Heart left ventricle (tissue), 16 donors: ENCODE measurements at places on chromosomes 2 and 18.

DNA sequence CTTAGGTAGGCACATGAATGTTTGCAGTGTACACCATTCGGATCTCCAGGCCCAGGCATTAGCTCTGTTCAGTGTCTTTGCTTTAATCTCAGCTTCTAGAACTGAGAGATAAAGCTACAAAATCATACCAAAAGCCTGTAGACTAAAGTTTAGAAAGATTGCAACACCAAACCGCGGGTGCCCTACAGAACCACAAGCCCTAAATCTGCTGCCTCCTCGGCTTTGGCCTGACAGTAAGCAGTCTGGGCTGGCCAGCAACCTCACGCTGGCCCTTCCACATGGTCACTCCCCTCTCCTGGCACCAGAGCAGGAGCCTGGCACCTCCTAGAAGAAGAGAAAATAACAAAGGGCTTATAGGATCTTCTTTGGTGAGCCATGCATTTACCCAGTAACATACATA is 8.9 kb upstream of the OSR1 start:
- no peaks in the 10 kb centered on the region for H3K36me3 ChIP-seq
- no peak overlapping the region for H3K4me3 ChIP-seq
- no peak for DNase-seq
- no peaks in the 10 kb centered on the region for H3K27me3 ChIP-seq

DNA sequence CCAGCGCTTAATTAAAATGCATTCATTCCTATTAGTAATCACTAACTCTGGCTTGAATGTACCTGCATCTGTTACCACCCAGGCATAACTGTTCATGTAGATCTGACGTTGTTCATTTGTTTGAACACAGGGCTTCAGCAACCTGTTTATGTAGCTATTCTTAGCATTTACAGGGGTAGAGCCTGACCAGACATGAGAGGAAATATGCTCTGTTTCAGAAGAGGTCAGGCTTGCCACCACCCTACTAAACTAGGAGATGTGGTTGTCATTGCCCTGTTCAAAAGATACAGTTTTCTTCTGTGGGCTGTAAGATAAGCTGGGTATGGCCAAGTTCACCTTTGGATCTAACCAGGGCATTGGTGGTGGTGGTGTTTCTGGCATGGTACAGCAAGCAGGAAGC is 8.8 kb downstream of the MGAT5 start:
- no peaks in the 10 kb centered on the region for H3K36me3 ChIP-seq
- no peaks in the 10 kb centered on the region for H3K27me3 ChIP-seq

DNA sequence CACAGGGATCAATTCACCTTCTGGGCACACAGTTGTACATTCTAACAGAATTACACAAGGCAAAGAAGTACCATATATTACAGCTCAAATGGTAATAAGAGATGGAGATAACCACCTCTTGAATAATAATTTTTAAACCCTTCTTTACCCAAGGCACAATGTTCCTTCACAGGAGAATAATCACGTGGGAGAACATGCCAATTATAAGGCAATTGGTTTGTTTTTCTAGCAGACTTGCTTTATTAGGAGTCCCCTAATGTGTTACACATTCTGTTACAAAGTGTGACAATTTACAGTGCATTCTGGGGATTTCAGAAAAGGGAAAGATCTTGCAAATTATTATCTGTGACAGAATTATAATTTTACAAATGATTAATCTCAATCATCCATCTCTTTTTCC is 380.3 kb downstream of the RND3 start:
- H3K27ac ChIP-seq = no peak overlapping the region
- H3K4me3 ChIP-seq = no peak overlapping the region
- no peak for DNase-seq
- no peaks in the 10 kb centered on the region for H3K4me1 ChIP-seq
- no peaks in the 10 kb centered on the region for H3K36me3 ChIP-seq
- no peaks in the 10 kb centered on the region for H3K27me3 ChIP-seq

- no peak for DNase-seq
- H3K4me3 ChIP-seq = no peak overlapping the region
- no peak overlapping the region for H3K27ac ChIP-seq
Measured at GRCh38 chr2:185891804-185892411, 153.3 kb downstream of the FSIP2 start.

DNA sequence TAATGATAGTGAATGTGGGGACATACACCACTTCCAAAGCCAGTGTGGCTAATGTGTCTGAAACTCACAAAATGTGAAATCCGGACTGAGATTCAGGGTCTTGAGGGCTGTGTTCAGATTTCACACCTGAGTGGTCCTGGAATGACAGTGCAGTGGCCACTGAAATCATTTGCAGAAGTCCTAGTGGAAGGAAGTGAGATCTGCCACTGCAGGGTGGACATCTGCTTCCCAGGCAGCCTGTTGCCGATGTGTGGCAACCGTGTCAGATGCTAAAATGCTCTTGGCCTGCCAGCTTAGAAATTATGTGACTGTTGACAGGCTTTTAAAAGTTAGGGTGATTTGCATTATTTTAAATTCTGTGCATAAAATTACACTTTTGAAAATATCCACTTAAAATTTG is 77.8 kb upstream of the TMEM200C start:
- H3K27ac ChIP-seq = no peak overlapping the region
- H3K36me3 ChIP-seq = no peaks in the 10 kb centered on the region
- H3K4me1 ChIP-seq = no peaks in the 10 kb centered on the region
- no peaks in the 10 kb centered on the region for H3K27me3 ChIP-seq
- H3K4me3 ChIP-seq = no peak overlapping the region
- DNase-seq = no peak

DNA sequence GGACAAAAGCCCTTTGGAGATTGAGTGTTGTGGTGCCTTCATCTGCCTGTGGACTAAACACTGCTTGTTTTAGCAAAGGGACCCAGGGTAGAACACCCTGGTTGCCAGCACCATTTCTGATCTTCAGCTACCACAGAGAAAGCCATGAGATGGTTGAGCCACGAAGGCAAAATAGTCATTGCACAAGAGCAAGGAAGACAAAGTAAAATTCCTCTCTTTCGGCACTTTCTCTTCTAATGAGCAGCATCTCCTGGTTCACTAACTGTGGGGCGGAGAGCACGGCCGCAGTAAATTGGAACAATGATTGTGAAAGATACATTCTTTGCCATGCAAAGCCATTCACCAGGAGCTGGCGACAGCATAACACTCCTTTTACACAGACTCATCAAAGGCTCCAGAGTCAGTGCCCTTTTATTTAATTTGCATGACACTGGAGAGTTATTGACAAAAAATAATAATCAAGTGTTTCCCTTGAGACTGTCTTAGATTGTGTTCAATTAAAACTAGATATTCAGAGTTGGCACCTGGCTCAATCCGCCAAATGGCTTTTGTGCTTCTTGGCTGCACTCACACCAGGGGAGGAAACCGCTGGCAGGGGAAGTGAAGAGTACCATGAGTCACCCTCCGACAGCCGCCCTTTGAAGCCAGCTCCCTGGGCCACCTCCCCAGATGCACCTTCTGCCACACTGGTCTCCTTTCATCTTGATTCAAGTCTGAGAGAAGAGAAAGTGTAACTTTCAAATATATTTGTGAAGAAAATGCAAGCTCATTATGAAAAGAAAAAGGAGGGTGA is 100.5 kb upstream of the MEIS1 start:
- no peaks in the 10 kb centered on the region for H3K27me3 ChIP-seq
- no peaks in the 10 kb centered on the region for H3K4me1 ChIP-seq
- no peaks in the 10 kb centered on the region for H3K36me3 ChIP-seq
- DNase-seq = no peak
- H3K4me3 ChIP-seq = no peak overlapping the region
- no peak overlapping the region for H3K27ac ChIP-seq

DNA sequence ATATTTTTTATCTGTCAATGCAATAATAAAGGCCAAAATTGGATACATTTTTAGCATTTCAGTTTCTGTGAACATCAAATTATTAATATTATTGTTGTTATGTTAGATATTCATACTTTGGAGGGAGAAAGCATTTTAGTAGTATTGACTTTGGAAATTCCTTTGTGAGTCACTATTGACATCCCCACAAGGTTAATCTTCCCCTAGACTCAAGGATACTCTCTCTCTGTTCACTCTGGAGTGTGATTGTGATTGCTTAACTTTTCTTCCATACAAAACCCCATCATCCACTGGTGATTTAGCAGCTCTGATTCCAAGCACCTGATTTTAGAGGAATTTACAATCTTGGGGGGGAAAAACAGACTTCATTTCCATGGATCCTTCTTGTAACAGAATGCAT is 352.0 kb downstream of the THSD7B start:
- no peak overlapping the region for H3K4me3 ChIP-seq
- no peaks in the 10 kb centered on the region for H3K27me3 ChIP-seq
- H3K4me1 ChIP-seq = no peaks in the 10 kb centered on the region
- no peak overlapping the region for H3K27ac ChIP-seq
- no peak for DNase-seq
- no peaks in the 10 kb centered on the region for H3K36me3 ChIP-seq

DNA sequence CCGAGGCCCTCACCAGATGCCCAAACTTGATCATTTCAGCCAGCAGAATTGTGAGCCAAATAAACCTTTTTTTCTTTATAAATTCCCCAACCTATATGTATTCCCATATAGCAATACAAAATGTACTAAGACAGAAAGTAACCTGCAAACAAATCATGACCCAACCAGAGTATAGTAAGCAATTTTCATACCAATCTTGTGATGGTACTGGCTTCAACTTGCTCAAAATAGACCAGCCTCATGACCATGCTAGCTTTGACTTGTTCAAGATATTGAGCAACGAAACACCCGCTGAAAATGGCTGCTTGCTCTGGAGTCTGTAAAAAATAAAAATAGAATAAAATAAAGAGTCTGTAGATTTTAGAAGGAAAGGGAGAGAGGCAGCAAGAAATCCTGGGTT is 97.6 kb downstream of the C1D start:
- no peaks in the 10 kb centered on the region for H3K27me3 ChIP-seq
- H3K4me1 ChIP-seq = no peaks in the 10 kb centered on the region
- H3K4me3 ChIP-seq = no peak overlapping the region
- no peaks in the 10 kb centered on the region for H3K36me3 ChIP-seq
- DNase-seq = no peak

DNA sequence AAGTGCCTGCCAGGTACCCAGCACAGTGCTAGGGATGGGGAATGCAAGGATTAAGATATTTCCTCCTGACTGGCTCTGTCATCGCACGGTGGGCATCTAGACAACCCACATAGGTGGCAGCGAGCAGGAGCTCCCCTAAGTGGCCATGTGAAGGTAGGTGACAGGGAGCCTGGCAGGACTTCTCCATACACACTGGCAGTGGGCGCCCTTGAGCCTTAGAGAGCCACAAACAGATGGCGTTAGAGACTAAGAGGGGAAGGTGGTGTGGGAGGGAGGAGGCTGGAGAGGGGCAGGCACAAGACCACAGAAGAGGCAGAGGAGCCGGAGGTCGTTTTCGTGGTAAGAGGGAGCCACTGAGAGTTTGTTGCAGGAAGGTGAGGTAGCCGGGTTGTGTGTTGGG is 15.2 kb downstream of the PRELID3A start:
- H3K4me1 ChIP-seq = no peaks in the 10 kb centered on the region
- H3K36me3 ChIP-seq = peaks cover 10% of the 10 kb centered on the region
- no peak for DNase-seq
- H3K27ac ChIP-seq = no peak overlapping the region
- H3K27me3 ChIP-seq = no peaks in the 10 kb centered on the region

DNA sequence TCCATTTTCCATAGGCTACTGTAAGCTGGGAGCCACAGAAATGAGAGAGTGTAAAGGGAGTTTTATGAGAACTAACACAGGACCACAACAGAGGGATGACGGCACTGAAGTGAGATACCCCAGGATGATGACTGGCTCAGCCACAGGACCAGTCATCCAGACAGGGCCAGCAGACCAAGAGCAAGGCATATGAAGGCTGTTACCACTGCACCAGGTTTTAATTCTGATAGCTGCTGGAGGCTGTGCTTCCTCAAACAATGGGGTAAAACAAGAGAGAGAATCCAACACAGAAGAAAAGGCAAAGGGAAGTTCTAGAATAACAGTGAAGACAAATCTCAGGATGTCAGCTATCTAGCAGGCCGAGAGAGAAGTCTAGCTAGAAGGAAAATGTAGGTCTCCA is 94.9 kb downstream of the BCL2 start:
- H3K4me1 ChIP-seq = no peaks in the 10 kb centered on the region
- no peaks in the 10 kb centered on the region for H3K27me3 ChIP-seq
- H3K36me3 ChIP-seq = no peaks in the 10 kb centered on the region
- no peak overlapping the region for H3K27ac ChIP-seq

- H3K4me3 ChIP-seq = no peak overlapping the region
- DNase-seq = peak; percentile 32
- no peaks in the 10 kb centered on the region for H3K36me3 ChIP-seq
- no peaks in the 10 kb centered on the region for H3K27me3 ChIP-seq
- no peaks in the 10 kb centered on the region for H3K4me1 ChIP-seq
Measured at GRCh38 chr2:189498205-189498604, 56.9 kb downstream of the WDR75 start.

GRCh38 chr2:240921311-240921994 is 15.3 kb downstream of the CROCC2 start:
- H3K4me3 ChIP-seq = no peak overlapping the region

GRCh38 chr18:35458271-35458670 is 39.5 kb downstream of the INO80C start:
- peak overlapping the region; percentile 24 for H3K27ac ChIP-seq
- no peaks in the 10 kb centered on the region for H3K27me3 ChIP-seq
- no peaks in the 10 kb centered on the region for H3K36me3 ChIP-seq
- H3K4me3 ChIP-seq = no peak overlapping the region
- no peak for DNase-seq

- DNase-seq = no peak
- H3K27me3 ChIP-seq = no peaks in the 10 kb centered on the region
- H3K36me3 ChIP-seq = no peaks in the 10 kb centered on the region
- H3K27ac ChIP-seq = no peak overlapping the region
Measured at GRCh38 chr2:23445450-23445868, 60.5 kb downstream of the KLHL29 start.

DNA sequence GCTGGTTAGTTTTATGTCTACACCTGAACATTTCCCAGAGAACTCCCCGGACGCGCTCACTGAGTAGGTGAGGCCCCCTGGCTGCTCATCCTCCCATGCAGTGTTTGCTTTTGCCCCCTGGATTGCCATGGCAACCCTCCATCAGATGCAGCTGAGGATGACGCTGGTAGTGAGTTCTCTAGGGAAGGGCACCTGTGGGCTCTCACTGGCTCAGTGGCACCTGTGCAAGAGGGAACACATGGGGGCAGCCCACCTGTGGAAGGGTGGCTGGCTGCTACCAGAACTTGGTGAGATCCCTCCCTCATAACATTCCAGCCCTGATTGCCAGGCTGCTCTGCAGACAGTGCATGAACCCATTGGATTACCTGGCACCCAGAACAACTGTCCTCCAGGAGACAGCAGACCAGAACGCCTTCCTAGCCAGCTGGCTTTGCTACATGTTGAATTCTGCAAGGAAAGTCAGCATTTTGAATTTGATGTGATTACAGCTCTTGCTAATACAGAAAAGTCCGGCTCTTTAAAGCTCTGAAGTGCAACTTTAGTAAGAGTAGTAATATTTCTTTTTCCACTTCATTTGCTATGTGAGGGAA is 21.7 kb downstream of the COA5 start:
- no peaks in the 10 kb centered on the region for H3K4me1 ChIP-seq
- H3K27ac ChIP-seq = no peak overlapping the region
- DNase-seq = no peak
- peaks cover 97% of the 10 kb centered on the region for H3K36me3 ChIP-seq
- H3K27me3 ChIP-seq = no peaks in the 10 kb centered on the region
- no peak overlapping the region for H3K4me3 ChIP-seq

- H3K27me3 ChIP-seq = no peaks in the 10 kb centered on the region
- no peak overlapping the region for H3K4me3 ChIP-seq
- no peak overlapping the region for H3K27ac ChIP-seq
- DNase-seq = no peak
- no peaks in the 10 kb centered on the region for H3K36me3 ChIP-seq
Measured at GRCh38 chr2:227462462-227462951, 9.4 kb upstream of the AGFG1 start.
